ENCODE measurements at places on chromosomes 6 and 20.

DNA sequence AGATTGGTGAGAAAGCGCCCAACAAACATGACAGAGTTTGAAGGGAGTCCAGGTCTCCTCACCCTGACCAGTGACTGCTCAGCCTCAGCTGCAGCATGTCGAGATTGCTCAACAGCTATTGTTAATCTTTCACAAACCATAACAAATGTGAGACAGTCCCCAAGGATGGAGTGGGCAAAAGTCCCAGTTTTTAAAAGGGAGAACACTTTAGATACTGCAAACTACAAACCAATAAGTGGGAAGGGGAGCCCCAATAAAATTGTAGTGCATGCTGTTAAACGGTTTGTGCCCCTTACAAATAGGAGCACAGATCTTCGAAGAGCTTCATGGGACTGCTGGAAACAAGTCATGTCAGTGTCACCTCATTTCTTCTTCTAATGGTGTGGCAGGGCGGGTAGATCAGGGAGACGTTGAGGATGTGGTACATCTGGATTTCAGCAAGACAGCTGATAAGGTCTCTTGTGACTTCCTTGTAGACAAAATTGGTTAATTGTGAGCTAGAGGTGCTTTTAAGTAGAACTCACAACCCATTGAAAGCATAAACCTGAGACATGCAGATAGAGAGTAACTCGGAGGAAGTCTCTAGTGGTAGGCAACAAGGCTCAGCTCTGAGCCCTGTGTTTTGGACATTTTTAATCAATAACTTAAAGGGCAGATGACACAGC, 134.0 kb upstream of the ARMC2 start:
- no peak for DNase-seq

- DNase-seq = no peak
Measured at GRCh38 chr6:157814883-157815282, 8.2 kb upstream of the SNX9 start.

DNA sequence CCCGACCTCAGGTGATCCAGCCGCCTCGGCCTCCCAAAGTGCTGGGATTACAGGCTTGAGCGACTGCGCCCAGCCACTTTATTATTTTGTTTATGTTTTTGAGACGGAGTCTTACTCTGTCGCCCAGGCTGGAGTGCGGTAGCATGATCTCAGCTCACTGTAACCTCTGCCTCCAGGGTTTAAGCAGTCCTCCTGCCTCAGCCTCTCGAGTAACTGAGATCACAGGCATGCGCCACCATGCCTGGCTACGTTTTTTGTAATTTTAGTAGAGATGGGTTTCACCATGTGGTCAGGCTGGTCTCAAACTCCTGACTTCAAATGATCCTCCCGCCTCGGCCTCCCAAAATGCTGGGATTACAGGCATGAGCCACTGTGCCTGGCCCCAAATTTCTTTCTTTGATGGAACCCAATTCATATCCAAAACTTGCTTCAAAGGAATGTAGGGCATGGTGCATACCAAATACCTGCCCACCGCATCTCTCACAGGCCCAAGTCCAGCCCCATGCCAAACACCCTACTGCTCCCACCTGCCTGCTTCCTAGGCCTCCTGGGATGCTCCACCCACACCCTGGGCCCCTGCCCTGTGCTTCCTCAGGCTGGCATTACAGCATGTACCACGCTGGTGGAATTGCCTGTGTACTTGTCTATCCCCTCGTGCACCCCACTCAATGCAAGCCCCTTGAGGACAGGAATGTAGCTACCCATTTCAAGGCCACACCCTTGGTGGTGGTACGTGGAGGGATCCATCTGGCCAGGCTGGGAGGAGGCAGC, 4.9 kb upstream of the HMGA1 start:
- DNase-seq = no peak

GRCh38 chr6:112522587-112522986, 175.5 kb downstream of the RFPL4B start:
- DNase-seq = no peak

DNA sequence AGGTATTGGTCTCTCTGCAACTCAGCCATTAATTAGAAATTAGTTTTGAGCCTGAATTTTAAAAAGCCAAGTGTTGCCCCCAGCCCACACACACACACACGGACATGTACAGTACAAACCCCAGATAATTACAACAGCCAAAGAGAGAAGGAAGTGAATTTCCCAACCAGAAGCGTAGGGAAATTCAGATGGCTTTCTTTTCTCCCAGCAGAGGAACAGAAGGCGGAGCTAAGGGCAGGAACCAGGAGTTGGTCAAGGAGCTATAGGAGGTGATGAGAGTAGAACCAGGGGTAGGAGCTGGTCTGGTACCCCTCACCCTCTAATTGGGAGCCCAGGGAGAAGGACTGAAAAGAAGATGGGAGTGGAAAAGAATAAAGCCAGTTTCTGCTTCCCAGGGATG, 3.9 kb upstream of the ZBTB9 start:
- DNase-seq = no peak

DNA sequence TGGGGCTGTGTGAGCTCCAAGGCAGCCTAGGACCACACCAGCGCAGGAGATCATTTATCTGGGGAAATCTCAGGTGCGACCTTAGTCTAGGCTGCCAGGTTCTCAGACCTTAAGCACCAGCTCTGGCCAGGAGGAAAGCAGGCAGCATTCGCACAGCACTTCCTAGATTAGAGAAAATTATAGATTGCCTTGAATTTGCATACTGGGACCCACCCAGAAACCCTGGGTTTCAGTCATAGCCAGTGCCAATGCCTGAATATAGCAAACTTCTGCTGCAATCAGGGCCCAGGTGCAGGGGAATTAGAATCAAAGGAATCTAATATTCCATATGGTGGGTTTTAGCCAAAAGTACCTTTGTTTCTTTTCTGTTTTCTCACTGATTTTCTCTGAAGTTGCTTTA, 204.3 kb upstream of the CST7 start:
- no peak for DNase-seq

DNA sequence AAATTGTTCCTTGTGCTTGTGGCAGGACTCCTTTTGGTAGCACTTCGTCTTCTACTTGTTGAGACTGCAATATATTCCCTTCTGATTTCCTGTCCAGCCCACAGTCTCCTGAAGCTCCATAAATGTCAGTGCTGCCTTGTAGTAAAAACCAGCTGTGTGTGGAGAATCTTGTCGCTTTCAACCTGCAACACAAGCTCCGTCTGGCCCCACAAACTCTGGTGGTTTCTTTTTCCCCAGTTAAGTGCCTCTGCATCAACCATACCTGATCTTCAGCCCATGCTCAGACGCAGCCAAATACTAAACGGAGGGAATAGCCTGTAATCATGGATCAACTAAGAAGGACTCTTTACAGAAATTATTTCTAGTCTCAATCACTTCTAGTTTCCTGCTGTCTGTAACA, 1133.3 kb upstream of the ADGRB3 start:
- no peak for DNase-seq

Data from SW480 (cell line).